ENCODE measurements at places on chromosomes 7 and 10.

GRCh38 chr7:159114096-159114495 is 30.6 kb downstream of the VIPR2 start:
- no peaks in the 10 kb centered on the region for H3K27me3 ChIP-seq
- no peaks in the 10 kb centered on the region for H3K36me3 ChIP-seq
- peak; percentile 37 for DNase-seq
- no peak overlapping the region for H3K4me3 ChIP-seq

DNA sequence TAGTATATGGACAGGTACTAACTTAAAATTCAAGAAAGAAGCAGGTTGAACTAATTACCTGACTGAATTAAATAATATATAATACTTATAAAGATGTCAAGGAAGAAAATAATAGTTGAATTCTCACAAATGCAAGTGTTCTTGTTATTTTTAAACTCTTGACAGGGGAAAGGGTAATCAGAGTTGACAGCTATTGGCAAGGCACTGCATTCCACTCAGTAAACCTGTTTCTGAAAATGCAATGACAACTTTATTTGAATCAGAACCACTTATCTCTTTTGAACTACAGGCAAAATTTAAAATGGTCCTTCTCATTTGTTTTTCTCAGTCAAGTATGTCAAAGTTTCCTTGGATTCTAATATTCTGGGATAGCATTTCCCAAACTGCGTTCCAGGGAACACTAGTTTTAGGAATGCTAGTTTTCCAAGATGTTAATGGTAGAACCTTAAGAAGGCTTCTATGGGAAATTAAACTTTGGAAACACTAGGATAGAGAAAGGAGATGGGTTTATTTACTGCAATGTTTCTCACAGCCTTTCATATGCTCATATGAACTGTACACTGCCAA is 103.7 kb upstream of the LRRN3 start:
- no peaks in the 10 kb centered on the region for H3K27me3 ChIP-seq
- DNase-seq: no peak
- H3K36me3 ChIP-seq: no peaks in the 10 kb centered on the region
- no peak overlapping the region for H3K4me3 ChIP-seq
- no peaks in the 10 kb centered on the region for H3K4me1 ChIP-seq
- no peak overlapping the region for H3K27ac ChIP-seq

DNA sequence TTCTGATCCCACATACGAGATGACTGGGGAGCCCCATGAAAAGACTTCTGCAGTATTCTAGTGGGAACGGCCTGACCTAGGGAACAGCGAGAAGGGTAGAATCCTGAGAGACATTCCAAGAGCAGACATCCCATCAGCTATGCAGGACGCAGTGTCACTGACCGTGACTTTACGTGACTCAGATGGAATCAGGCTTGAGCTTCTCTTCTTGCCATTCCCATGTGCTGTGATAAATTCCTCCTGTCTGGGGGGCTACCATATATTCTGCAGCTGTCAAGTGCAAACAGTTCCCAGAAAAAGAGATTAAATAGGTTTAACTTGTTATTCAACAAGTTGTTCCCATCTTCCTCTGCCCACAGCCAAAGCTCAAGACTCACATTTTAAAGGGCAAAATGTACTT is 73.1 kb upstream of the PDE1C start:
- H3K36me3 ChIP-seq: peaks cover 4% of the 10 kb centered on the region
- DNase-seq: no peak
- no peak overlapping the region for H3K27ac ChIP-seq
- no peaks in the 10 kb centered on the region for H3K4me1 ChIP-seq
- no peaks in the 10 kb centered on the region for H3K27me3 ChIP-seq
- no peak overlapping the region for H3K4me3 ChIP-seq

DNA sequence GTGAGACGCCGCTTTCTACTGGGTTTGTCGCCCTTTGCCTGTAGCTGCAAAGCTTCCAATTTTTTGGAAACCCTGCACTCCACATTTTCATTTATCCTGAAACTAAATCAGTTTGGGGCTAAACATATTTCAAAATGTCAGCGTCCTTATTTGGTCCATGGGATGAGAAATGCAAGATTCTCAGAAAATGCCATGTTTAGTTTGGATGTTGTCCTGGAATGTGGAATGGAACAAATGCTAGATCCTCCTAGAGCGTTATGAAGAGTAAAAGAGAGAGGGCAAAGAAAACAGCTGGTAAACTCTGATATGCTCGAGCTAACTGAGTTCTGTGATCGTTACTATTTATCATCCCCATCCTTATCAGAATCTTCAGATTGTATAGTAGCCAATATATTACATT is 236.9 kb downstream of the KLF6 start:
- H3K4me1 ChIP-seq: no peaks in the 10 kb centered on the region
- H3K27ac ChIP-seq: no peak overlapping the region
- no peak for DNase-seq
- no peaks in the 10 kb centered on the region for H3K27me3 ChIP-seq

DNA sequence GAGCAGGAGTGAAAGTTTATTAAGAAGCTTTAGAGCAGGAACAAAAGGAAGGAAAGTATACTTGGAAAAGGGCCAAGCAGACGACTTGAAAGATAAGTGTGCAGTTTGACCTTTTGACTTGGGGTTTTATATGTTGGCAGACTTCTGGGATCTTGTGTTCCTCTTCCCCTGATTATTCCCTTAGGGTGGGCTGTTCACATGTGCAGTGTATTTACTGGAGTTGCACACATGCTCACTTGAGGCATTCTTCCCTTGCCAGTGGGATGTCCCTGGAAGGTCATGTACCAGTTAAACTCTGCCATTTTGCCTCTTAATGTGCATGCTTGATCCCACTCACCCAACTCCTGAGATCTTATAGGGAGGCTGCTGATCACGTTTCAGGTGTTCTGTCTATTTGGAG is 23.4 kb upstream of the ARHGAP12 start:
- no peaks in the 10 kb centered on the region for H3K27me3 ChIP-seq
- no peaks in the 10 kb centered on the region for H3K36me3 ChIP-seq
- H3K4me3 ChIP-seq: no peak overlapping the region
- no peaks in the 10 kb centered on the region for H3K4me1 ChIP-seq
- DNase-seq: no peak

DNA sequence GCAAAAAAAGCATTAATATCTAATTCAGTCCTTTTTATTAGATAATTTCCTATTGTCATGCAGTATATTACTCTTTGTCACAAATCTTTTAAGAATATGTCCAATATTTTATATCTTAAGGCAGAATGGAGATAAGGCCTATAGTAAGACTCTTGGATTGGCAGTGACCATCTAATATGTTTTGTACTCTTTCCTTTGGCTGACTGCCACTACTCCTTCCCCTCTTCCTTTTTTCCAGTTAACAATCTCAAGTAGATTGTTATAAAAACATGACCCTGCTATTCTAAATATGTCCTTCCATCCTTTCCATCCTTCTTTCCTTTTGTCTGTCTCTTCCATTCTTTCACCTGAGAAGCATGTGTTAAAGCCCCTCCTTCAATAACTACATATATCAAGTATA is 92.8 kb upstream of the TMEM168 start:
- H3K36me3 ChIP-seq: no peaks in the 10 kb centered on the region
- H3K27ac ChIP-seq: no peak overlapping the region
- H3K4me1 ChIP-seq: no peaks in the 10 kb centered on the region

DNA sequence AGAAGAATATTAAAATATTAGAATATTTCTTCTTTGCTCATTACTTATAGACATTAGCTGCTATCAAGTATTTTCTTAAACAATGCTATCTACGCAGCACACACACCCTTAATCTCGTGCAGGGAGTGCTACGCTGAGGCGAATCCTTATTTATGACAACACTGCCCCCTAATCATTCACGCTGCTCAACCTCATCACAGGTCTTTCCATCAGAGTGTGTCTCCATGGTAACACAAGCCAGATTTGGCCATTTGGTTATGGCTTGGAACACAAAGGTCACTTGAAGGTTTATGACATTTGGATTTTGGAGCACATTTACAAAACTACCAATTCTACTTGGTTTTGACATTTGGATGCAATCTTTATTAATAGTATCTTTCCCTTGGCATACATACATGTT is 45.4 kb upstream of the MYO3A start:
- no peaks in the 10 kb centered on the region for H3K36me3 ChIP-seq
- H3K27me3 ChIP-seq: peaks cover 10% of the 10 kb centered on the region
- no peak overlapping the region for H3K4me3 ChIP-seq
- H3K4me1 ChIP-seq: no peaks in the 10 kb centered on the region

DNA sequence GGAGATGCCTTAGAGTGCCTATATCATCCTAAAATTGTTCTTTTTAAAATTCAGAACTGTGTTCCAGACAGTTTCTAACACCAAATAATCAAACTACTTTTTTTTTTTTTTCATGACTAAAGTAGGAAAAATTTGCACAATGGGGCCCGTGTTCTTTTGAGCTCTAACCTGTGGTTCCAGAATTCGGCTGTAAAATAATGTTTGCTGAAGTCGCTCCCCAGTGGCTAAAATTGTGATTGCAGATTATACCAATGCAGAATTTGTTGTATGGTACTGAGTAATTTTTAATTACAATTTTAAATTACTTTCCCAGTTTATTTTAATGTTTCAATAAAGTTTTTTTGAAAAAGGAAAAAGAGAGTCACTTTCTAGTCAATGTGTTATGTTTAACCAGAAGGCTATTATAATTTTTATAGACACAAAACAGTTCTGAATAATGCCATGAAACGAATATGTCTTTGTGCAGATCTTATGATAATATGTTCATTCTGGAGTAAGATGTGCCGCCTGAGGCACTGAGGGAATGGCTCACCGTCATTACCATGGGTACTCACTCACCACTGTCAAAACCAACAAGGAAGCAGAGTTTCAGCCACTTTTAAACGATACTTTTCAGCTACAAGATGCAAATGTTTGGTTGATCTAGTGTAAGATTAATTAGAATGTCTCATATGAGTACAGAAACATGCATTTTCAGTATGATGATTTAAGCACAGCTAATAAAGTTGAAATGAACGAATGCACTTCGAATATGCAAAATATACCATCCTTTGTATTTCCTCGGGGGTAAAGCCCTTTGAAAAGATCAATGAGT is 173.6 kb downstream of the PRKCQ start:
- H3K4me1 ChIP-seq: no peaks in the 10 kb centered on the region
- DNase-seq: no peak
- no peak overlapping the region for H3K4me3 ChIP-seq
- peaks cover 14% of the 10 kb centered on the region for H3K27me3 ChIP-seq
- H3K36me3 ChIP-seq: no peaks in the 10 kb centered on the region
- H3K27ac ChIP-seq: no peak overlapping the region

DNA sequence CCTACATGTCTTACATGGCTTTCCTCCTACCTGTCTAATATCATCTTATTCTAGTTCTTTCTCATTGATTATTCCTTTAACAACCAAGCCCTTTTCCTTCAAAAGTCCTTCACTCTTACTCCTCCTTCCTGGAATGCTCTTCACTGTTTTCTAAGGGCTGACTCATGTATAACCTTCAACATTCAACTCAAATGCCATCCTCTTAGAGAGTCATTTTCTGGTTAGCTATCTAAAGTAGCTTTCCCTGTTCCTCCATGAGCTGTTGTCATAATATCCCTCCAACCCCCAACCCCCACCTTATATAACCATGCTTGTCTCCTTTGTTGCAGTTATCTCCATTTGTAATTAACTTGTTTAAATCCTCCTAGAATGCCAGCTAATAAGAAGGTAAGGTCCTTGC is 286.8 kb downstream of the ADK start:
- H3K4me1 ChIP-seq: no peaks in the 10 kb centered on the region
- no peak overlapping the region for H3K4me3 ChIP-seq
- no peaks in the 10 kb centered on the region for H3K27me3 ChIP-seq

GRCh38 chr10:30806850-30807249 is 177.3 kb upstream of the LYZL2 start:
- no peaks in the 10 kb centered on the region for H3K27me3 ChIP-seq
- H3K4me3 ChIP-seq: no peak overlapping the region
- H3K4me1 ChIP-seq: no peaks in the 10 kb centered on the region
- DNase-seq: no peak
- no peak overlapping the region for H3K27ac ChIP-seq

- H3K4me1 ChIP-seq: no peaks in the 10 kb centered on the region
- H3K4me3 ChIP-seq: no peak overlapping the region
- H3K36me3 ChIP-seq: no peaks in the 10 kb centered on the region
- H3K27ac ChIP-seq: no peak overlapping the region
- H3K27me3 ChIP-seq: no peaks in the 10 kb centered on the region
- DNase-seq: no peak
Measured at GRCh38 chr10:67818323-67818722, 19.7 kb downstream of the DNAJC12 start.

DNA sequence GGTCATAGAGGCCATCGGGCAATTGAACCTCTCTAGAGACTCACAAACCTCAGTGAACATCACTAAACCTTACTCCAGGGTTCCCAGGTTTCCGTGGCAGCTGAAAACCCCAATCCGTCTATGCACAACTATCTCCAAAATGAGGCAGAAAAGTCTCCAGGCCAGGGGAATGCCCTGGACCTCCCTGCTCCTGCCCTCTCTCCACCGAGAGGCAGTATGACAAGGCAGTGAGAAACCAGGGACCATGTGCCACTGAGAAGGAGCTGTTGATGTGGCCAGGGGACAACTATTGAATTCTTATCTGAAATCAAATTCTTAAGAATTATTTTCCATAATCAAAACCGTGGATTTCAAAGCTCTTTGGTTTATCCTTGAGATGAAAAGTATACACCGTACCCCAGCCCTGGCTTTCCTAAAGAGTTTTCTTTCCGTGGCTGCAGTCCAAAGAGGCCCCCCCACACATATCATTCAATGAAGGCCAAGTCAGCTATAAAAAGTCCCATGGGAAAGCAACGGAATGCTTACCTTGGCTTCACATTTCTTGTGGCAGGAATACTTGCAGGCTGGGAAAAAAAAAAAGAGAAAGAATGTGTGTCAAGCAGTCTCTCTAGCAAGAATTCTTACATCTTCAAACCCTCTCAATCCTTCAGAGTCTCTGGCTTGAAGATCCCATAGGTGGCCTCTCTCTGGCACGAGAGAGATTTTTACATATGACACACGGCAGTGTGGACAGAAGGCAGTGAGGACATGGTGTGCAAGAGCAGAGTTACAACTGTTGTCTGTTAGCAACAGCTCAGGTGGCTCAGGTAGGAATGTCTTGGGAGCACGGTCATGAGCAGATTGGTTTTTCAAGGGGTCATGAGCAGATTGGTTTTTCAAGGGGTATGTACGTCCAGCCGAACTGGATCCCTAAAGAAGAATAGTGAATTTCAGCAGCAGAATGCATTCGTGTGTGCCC is 75.2 kb downstream of the TNS3 start:
- DNase-seq: no peak
- no peaks in the 10 kb centered on the region for H3K27me3 ChIP-seq
- no peak overlapping the region for H3K4me3 ChIP-seq
- no peaks in the 10 kb centered on the region for H3K36me3 ChIP-seq
- H3K27ac ChIP-seq: no peak overlapping the region

- no peaks in the 10 kb centered on the region for H3K36me3 ChIP-seq
- H3K4me3 ChIP-seq: no peak overlapping the region
- no peak overlapping the region for H3K27ac ChIP-seq
- no peak for DNase-seq
Measured at GRCh38 chr7:19376538-19376937, 231.3 kb upstream of the FERD3L start.

- no peak overlapping the region for H3K27ac ChIP-seq
- H3K4me1 ChIP-seq: no peaks in the 10 kb centered on the region
- H3K36me3 ChIP-seq: no peaks in the 10 kb centered on the region
- DNase-seq: no peak
Measured at GRCh38 chr7:138023618-138024342, 21.9 kb upstream of the CREB3L2 start.

All from neural progenitor cell (in vitro differentiated cells).